ENCODE measurements at places on chromosomes 12 and 14.
A peak's percentile ranks its signal among the peaks of the same experiment; 100 is the strongest.

GRCh38 chr14:72902801-72903530 is 9.1 kb upstream of the DPF3 start:
- peaks cover 4% of the 10 kb centered on the region for H3K4me1 ChIP-seq
- no peaks in the 10 kb centered on the region for H3K36me3 ChIP-seq
- H3K27ac ChIP-seq, result no peak overlapping the region
- H3K4me3 ChIP-seq, result no peak overlapping the region

GRCh38 chr12:128224226-128224625 is 42.7 kb upstream of the TMEM132C start:
- no peak overlapping the region for H3K4me3 ChIP-seq
- no peaks in the 10 kb centered on the region for H3K4me1 ChIP-seq
- no peak overlapping the region for H3K27ac ChIP-seq
- no peaks in the 10 kb centered on the region for H3K36me3 ChIP-seq
- no peak for DNase-seq

DNA sequence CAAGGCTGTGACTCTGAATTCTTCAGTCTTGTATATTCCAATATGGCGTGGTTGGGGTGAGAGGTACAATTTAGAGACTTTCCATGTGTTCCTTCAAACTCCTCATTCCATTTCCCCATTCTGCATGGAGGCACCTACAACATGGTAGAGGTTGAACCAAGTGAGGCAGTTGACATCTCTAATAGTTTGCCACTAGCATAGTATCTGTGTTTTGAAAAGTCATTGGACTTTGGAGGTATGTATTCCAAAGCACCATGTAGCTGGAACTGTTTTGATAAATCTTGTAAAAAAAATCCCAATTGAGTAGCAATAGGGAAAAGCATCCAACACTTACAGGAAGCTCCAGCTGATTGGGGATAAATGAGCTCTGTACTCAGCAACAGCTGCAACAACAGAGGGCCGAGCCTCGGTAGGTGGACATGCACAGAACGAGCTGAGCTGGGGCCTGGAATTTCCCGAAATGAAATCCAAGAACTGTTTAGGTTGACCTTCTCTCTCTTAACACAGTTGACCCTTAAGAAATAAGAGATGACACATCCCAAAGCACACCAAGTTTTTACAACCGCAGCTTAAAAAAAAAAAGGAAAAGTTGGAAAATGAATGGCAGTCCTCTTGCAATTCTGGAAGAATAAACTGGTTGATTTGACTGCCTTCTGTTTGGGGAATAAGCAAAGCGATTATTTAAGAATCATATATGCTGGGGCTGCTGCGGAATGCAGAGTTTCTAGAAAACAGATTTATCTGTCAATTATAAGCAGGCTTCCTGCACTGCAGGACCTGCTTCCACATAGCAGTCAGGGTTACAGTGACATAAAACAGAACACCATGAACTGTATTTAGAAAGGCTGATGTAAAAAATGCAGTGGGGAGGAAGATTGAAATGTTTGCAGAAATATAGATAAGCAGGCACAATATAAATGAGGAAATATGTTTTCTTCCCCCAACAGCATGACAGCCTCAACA is 194.6 kb upstream of the KRR1 start:
- no peak overlapping the region for H3K27ac ChIP-seq
- no peak overlapping the region for H3K4me3 ChIP-seq
- H3K27me3 ChIP-seq, result no peaks in the 10 kb centered on the region
- H3K4me1 ChIP-seq, result no peaks in the 10 kb centered on the region

DNA sequence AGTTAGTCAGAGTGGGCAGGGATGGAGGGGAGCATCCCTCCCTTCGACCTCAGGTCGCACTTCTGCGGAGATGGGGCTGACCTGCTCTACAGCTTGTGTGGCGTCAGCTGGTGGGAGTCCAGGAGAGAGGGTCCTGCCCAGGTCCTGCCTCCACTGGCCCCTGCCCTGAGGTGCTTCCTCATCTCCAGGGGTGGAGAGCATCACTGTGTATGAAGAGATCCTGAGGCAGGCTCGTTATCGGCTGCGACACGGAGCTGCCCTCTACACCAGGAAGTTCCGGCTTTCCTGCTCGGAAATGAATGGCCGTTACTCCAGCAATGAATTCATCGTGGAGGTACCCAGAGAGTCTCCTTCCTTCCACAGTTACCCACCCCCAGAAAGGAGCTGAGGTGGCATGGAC is 20.2 kb downstream of the CLSTN3 start:
- H3K27me3 ChIP-seq, result no peaks in the 10 kb centered on the region
- H3K4me1 ChIP-seq, result no peaks in the 10 kb centered on the region
- no peak for DNase-seq
- H3K4me3 ChIP-seq, result no peak overlapping the region
- peaks cover 77% of the 10 kb centered on the region for H3K36me3 ChIP-seq

- no peaks in the 10 kb centered on the region for H3K27me3 ChIP-seq
- H3K27ac ChIP-seq, result no peak overlapping the region
- H3K4me3 ChIP-seq, result no peak overlapping the region
- no peaks in the 10 kb centered on the region for H3K4me1 ChIP-seq
Observed at GRCh38 chr14:50260072-50260471, 28.7 kb upstream of the SOS2 start.

GRCh38 chr12:104164634-104165033 is 26.6 kb upstream of the NFYB start:
- no peaks in the 10 kb centered on the region for H3K4me1 ChIP-seq
- no peak for DNase-seq
- no peaks in the 10 kb centered on the region for H3K36me3 ChIP-seq
- H3K27ac ChIP-seq, result no peak overlapping the region
- H3K27me3 ChIP-seq, result no peaks in the 10 kb centered on the region

GRCh38 chr12:96752211-96752610 is 154.8 kb upstream of the NEDD1 start:
- H3K36me3 ChIP-seq, result no peaks in the 10 kb centered on the region
- no peak overlapping the region for H3K4me3 ChIP-seq
- no peak for DNase-seq
- no peak overlapping the region for H3K27ac ChIP-seq
- no peaks in the 10 kb centered on the region for H3K27me3 ChIP-seq

DNA sequence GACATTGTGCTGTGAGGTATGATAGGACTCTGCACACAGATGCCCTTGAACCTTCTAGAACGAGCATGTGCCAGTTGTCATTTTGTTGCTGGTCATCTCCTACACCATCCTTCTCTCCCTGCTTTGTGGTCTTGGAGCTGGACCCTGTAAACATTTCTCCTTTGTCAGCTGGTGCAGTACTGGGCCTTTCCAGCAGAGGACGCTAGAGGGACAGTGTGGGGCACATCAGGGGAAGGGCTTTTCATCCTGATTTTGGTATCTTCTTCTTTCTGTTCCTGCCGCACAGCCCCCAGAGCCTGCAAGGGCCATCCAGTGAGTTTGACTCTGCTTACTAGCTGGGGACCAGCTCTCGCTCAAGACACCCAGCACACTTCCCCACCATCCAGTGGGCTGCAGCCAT is 484.6 kb downstream of the AACS start:
- H3K27me3 ChIP-seq, result no peaks in the 10 kb centered on the region
- H3K4me3 ChIP-seq, result no peak overlapping the region
- DNase-seq, result no peak
- no peaks in the 10 kb centered on the region for H3K4me1 ChIP-seq

DNA sequence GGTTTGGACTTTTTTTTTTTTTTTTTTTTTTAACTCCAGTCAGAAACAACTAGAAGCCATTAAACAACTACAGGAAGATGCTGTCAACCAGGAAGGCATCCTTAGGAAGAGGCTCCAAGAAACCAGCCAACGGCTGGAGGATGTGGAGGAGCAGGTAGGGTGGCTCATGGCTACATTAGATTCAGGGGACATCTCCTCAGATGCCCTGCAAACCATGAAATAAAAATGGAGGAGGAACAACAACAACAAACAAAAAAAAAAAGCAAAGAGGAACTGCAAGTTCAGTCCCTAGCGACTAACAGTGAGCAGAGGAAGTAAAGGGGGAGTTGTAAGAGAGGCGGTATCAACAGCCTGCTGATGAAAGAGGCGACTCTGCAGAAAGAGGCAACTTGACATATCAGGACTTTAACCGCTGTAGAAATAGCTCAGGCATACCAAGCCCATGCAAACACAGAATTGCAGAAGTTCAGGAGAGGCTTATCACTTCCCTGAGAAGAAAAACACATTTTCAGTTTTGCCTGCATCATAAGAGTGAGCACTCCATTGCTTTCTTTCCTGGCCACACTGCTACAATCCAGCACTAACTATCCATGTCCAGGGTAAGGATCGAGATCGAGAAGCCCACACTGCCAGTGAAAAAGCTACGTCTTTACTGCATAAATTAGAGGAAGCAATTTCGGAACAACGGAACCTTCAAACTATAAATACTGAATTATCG is 103.5 kb upstream of the BCAT1 start:
- DNase-seq, result no peak
- H3K27ac ChIP-seq, result no peak overlapping the region
- H3K4me1 ChIP-seq, result peaks cover 2% of the 10 kb centered on the region
- H3K4me3 ChIP-seq, result peak overlapping the region; percentile 47

- H3K27me3 ChIP-seq, result no peaks in the 10 kb centered on the region
- no peak overlapping the region for H3K4me3 ChIP-seq
- DNase-seq, result no peak
- no peak overlapping the region for H3K27ac ChIP-seq
- H3K4me1 ChIP-seq, result no peaks in the 10 kb centered on the region
- no peaks in the 10 kb centered on the region for H3K36me3 ChIP-seq
Observed at GRCh38 chr12:87216436-87216835, 812.8 kb downstream of the C12orf50 start.

DNA sequence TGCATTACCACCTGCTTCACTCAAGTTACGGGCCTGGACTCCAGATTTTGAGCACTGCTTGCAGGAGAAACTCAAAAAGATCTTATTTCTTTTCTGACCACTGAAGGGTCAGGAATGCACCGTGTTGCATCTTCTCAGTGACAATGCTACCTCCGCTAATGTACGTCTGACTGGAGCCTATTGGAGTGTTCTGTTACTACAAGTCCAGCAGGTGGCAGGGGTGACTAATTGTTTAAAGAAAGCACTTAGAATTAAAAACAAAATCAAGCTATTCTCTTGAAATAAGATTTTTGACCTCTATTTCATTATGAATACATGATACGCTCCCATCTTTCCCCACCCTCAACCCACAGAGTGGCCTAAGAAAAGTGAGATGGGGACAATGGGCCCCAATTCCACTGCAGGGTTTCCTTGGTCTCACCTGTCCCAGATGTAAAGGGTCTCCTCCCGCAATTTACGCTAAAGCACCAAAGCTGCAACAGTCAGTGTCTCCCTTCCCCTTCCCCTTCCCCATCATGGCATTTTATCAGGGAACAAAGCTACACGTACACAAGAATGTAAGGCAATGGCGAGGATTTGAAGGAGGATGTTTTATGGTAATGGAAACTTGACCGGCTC is 2.2 kb downstream of the TBPL2 start:
- H3K27me3 ChIP-seq, result no peaks in the 10 kb centered on the region
- no peaks in the 10 kb centered on the region for H3K4me1 ChIP-seq
- H3K27ac ChIP-seq, result no peak overlapping the region

DNA sequence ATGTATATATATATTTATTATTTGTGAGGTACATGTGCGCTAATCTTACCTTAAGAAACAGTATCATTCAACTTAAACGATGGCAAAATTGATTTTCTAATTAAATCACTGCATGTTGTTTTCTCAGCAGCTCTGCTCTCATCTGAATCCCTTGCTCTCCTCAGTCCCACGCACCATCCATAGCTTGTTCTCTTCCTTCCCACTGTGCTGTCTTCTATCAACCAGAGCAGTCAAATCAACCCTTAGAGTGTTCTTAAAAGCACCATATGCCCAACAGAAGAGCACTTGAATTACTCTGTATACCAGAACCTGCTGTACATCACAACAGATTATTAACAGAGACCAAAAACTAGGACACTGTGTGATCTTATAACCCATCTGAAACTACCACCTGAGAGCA is 209.4 kb upstream of the G2E3 start:
- no peaks in the 10 kb centered on the region for H3K36me3 ChIP-seq
- no peak overlapping the region for H3K27ac ChIP-seq
- no peaks in the 10 kb centered on the region for H3K27me3 ChIP-seq
- H3K4me3 ChIP-seq, result no peak overlapping the region

GRCh38 chr12:49109641-49110463 is 795 bp downstream of the LMBR1L start:
- no peaks in the 10 kb centered on the region for H3K27me3 ChIP-seq
- H3K4me1 ChIP-seq, result peaks cover 19% of the 10 kb centered on the region
- H3K27ac ChIP-seq, result peak overlapping the region; percentile 95
- peak overlapping the region; percentile 69 for H3K4me3 ChIP-seq
- peaks cover 7% of the 10 kb centered on the region for H3K36me3 ChIP-seq
- no peak for DNase-seq

- no peak for DNase-seq
- H3K27me3 ChIP-seq, result no peaks in the 10 kb centered on the region
- peaks cover 7% of the 10 kb centered on the region for H3K4me1 ChIP-seq
- H3K4me3 ChIP-seq, result no peak overlapping the region
- H3K36me3 ChIP-seq, result no peaks in the 10 kb centered on the region
Observed at GRCh38 chr14:54807881-54808280, 94.7 kb downstream of the GCH1 start.

DNA sequence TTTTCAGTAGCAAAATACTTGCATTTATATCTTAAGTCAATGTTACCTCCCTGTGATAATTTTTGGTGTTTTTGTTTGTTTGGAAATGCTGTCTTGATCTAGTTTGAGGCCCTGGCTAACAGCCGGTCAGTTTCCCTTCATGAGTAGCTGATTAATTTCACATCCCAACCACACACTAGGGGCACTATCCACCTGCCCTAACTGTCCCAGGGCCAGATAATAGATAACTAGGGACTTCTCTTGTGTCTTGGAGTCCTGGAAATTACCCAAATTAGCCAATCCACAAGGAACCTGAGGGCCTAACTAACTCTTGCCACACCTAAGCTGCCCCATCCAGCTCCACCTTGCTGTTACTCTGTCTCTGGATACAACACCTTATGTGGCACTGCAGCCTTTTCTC is 399.9 kb downstream of the FOXG1 start:
- H3K4me1 ChIP-seq, result no peaks in the 10 kb centered on the region
- H3K4me3 ChIP-seq, result no peak overlapping the region
- H3K27ac ChIP-seq, result no peak overlapping the region
- no peak for DNase-seq
- H3K36me3 ChIP-seq, result no peaks in the 10 kb centered on the region

DNA sequence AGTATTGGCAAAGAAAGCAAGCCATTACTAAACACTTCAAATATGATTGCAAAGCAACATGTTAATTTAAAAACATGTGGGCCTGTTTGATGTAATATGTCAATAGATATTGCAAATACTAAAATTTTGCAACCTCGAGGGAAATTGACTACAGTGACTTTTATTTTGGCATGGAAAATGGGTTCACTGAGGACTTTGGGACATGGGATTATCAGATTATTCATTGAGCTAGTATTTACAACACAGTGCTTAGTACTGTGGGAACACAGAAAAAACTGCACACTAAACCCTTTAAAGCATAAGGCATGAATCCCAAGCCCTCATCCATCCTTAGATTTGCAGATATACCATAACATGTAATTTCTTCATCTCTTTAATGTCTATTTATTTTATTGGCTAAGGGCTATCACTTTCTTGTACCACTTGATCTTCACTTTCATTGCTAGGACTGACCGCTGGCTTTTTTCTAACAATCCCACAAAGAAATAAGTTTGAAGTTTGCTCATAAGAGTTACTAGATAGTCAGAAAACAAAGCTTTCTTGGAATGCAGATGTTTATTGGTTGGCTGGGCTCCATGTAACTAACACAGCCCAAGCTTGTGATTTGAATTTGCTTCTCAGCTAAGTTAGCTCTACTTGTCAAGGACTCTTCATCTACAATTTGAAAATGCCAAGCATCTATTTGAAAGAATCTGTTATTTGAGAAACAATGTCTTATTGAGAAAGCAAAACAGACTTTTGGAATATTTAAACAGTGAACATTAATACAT is 48.7 kb downstream of the PPFIBP1 start:
- no peak overlapping the region for H3K4me3 ChIP-seq
- no peak overlapping the region for H3K27ac ChIP-seq
- no peaks in the 10 kb centered on the region for H3K4me1 ChIP-seq
- no peak for DNase-seq
- H3K27me3 ChIP-seq, result no peaks in the 10 kb centered on the region
- no peaks in the 10 kb centered on the region for H3K36me3 ChIP-seq

Measured in ascending aorta (tissue), 2 donors.